ENCODE measurements at places on chromosomes 7 and 10.

DNA sequence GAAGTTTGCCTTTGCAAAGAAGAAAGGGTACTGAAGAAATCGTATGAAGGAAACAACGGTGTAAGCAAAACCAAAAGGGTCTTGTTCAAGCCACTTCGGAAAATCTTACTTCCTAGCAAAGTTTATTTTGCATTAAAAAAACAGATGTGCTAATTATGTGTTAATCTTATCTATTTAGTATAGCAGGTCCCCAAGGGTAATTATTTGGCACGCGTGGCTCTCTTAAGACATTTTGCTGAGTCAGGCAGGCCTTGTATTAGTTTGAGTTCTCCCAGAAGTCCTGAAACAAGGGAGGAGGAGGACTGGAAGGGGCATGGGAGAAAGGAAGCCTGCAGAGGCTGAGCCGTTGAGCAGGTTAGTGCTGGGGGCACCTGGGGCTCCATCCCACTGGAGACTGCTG, 44.9 kb downstream of the TMEM178B start:
- DNase-seq = no peak

DNA sequence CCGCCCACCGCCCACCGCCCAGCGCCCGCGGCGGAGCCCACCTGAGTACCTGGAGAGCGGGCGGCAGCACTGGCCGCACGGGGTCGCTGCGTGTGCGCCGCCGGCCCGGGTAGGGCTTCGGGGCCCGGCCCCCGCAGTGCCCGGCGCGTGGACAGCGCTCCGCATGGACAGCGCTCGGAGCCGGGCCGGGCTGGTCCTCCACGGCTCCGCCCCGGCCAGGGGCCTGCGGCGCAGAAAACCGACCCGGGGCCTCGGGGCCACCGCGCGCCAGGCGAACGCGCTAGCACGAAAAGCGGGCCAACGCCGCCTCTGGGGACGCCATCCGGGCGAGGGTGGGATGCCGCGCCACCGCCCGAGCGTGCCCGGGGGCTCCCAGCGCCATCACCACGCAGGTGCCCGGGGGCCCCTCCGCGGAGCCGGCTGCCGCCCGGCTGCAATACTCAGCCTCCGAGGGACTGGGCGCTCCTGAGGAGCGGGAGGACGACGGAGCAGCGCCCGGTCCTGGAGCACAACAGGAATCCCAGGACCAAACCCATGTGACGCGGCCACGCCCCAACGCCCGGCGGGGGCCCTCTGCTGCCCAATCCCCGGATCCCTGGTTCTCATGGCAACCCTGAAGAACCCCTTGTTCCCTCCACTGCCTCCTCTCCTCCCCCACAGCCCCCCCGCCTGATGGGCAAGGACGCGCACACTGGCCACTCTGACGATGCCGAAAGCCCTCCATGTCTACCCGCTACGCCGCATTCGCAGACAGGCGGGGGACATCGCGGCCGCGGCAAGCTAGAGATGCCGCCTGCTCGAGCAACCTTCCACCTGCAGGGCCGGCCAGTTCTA, at the start of gene GRB10:
GRB10 (minus strand) TSS at position 522 of the 834 bp plus-strand sequence. CDS start 50,574 bp downstream, outside the sequence.
- DNase-seq = peak; percentile 36

GRCh38 chr7:114130866-114131265, 212.1 kb upstream of the PPP1R3A start:
- no peak for DNase-seq

- peak; percentile 60 for DNase-seq
Measured at GRCh38 chr10:22550732-22551131, 163.6 kb downstream of the PIP4K2A start.

- DNase-seq = no peak
Measured at GRCh38 chr10:31648966-31649365, 279.7 kb downstream of the ARHGAP12 start.

DNA sequence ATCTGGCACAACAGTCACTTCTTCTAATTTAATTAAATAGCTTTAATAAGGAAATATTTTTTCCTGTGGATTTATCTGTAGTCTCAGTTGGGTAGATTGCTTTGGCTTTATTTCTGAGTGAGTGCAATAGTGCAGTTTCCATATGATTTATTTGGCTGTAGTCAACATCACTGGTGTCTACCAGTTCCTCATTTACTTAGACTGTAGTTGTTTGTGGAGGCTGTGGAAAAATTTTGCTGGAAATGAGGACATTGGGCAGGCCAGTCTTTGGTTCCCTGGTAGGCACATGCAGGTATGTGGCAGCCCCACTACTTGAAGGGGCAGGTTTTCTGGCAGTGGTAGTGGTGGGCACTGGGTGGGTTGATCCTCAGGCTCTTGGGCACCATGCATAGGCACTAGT, 15.5 kb downstream of the TAS2R40 start:
- DNase-seq = peak; percentile 56

DNA sequence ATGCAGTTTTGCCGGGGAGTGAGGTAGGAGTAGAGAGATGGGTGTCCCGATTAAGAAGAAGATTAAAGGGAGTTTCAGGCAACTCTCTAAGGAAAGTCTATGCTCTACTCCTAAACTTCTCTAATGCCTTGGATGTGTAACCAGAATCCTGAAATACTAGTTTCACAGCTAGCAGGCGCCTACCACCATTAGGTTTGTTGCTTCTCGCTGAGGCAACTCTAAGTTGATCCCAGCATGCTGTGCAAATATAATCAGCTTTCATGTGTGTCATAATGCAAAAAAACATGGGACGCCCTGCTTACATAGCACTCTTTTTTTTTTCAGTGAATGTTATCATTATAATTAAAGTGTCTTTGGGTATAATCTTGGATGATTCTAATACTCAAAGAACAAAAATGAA, 50.4 kb upstream of the FAM3C start:
- DNase-seq = no peak

GRCh38 chr10:5588603-5589002, 63.8 kb downstream of the CALML3 start:
- DNase-seq = no peak

- DNase-seq = peak; percentile 28
Measured at GRCh38 chr10:46330894-46331293, 44.1 kb downstream of the ANTXRL start.

DNA sequence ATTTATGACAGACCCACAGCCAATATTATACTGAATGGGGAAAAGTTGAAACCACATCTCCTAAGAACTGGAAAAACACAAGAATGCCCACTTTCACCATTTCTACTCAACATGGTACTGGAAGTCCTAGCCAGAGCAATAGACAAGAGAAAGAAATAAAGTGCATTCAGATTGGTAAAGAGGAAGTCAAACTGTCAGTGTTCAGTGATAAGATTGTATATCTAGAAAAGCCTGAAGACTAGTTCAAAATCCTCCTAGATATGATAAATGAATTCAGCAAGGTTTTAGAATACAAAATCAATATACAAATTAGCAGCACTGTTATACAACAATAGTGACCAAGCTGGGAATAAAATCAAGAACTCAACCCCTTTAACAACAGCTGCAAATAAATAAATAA, 6.9 kb upstream of the ZNF138 start:
- DNase-seq = no peak

- no peak for DNase-seq
Measured at GRCh38 chr7:81140252-81140651, 221.4 kb upstream of the SEMA3C start.

- no peak for DNase-seq
Measured at GRCh38 chr10:69655124-69655867, 25.2 kb downstream of the FAM241B start.

DNA sequence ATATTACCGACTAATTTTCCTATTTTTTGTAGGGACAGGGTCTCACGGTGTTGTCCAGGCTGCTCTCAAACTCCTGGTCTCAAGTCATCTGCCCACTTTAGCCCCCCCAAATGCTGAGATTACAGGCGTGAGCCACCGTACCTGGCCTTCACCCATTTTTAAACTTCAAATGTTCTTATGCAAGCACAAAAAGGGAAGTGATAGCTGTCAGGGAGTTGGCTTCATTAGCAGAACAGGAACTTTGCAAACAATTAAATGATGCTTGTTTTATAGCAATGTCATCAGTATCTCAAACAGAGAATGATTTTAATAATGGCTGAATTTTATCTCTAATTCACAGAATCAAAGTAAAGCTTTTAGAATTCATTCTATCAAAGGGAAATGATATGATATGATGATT, 49.8 kb upstream of the FAM171A1 start:
- DNase-seq = no peak

- no peak for DNase-seq
Measured at GRCh38 chr7:102407910-102408309, 11.7 kb downstream of the PRKRIP1 start.

- DNase-seq = no peak
Measured at GRCh38 chr10:4083509-4084003, 298.5 kb upstream of the KLF6 start.

DNA sequence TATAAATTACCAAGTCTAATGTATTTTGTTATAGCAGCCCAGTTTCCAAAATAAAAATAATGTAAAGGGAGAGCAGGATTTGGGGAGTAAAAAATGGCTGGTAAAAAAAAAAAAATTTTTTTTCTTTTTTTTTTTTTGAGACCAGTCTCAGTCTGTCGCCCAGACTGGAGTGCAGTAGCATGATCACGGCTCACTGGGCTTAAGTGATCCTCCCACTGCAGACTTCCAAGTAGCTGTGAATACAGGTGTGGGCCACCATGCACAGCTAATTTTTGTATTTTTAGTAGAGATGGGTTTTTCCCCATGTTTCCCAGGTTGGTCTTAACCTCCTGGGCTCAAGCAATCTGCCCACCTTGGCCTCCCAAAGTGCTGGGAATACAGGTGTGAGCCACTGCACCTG, 4.8 kb upstream of the LSM8 start:
- no peak for DNase-seq

GRCh38 chr7:155523168-155523675, 23.1 kb downstream of the CNPY1 start:
- no peak for DNase-seq

DNA sequence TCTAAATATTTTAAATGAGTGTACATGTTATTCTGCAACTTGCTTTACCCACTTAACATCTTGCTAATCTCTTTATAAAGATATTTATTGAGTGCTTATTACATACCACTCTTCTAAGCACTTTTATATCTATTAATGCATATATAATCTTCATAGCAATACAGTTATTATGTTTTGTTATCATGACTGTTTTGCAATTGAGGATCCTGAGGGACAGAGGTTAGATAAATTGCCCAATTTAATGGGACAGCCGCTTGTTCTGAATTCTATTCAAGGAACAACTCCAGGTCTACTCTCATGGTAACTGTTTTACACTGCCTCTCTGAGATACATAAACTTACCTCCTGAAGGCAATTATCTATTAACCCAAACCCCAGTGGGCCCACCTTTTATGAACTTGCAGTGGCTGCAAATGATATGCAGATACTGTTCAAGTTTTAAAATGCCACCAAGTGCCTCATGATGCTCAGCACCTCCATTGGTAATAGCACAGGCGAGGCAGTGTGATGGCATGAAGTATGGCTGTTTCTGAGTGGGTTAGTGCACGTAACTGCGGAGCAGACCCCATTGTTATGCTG, 60.5 kb downstream of the PON1 start:
- DNase-seq = no peak

DNA sequence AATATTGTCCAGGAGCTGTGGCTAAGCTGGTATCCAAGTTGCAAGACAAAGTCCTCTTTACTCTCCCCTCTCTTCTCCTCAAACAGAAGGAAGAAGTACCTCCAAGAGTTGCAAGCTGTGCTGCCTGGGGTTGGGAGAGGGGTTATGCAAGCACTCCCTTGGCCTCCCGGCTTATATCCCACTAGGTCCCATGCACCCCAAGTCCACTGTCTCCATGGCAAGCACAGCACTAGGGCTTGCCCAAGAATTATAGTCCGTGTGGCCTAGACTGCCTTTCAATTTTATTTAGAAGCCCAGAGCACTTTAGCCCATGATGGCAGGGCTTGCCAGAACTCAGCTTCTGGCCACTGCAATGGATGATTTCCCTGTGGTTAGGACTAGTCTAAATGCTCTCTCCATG, 40.4 kb upstream of the TECTB start:
- no peak for DNase-seq

- no peak for DNase-seq
Measured at GRCh38 chr10:51386248-51386885, 312.1 kb downstream of the PRKG1 start.

- DNase-seq = no peak
Measured at GRCh38 chr10:114279289-114279688, 40.2 kb downstream of the VWA2 start.

GRCh38 chr10:79191951-79192676, 123.3 kb downstream of the ZMIZ1 start:
- DNase-seq = peak; percentile 39

GRCh38 chr7:17792075-17792936, 148.0 kb downstream of the SNX13 start:
- no peak for DNase-seq

GRCh38 chr10:104663563-104663962, 22.5 kb downstream of the SORCS3 start:
- DNase-seq = no peak

- DNase-seq = peak; percentile 100
Measured at GRCh38 chr10:124388823-124389612, 29.7 kb downstream of the OAT start.

DNA sequence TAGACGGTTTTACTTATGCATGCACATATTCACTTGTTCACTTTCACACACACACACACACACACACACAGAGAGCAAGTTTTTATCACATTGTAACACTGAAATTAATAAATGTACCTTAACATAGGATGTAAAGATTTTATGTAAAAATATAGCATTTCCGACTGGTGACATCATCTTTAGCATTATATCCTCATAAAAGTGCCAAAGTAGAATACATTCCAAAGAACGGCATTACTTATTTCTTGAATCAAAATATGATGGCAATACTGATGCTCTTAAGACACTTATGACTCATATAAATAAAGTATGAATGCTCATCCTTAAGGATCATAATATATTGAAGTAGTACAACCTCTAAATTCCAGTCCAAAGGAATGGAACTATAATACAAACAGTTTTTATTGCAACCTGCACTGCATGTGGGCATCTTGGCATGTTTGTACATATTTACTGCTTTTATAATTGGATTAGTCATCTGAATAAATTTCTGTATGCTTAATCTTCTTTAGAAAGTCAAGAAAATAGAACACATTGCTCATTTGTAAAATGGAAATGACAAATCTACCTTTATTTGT, 290.0 kb upstream of the SEMA3A start:
- no peak for DNase-seq

GRCh38 chr7:107396990-107397389, 72.9 kb upstream of the GPR22 start:
- DNase-seq = peak; percentile 28

GRCh38 chr10:7541137-7542087, 125.4 kb downstream of the ITIH5 start:
- no peak for DNase-seq

DNA sequence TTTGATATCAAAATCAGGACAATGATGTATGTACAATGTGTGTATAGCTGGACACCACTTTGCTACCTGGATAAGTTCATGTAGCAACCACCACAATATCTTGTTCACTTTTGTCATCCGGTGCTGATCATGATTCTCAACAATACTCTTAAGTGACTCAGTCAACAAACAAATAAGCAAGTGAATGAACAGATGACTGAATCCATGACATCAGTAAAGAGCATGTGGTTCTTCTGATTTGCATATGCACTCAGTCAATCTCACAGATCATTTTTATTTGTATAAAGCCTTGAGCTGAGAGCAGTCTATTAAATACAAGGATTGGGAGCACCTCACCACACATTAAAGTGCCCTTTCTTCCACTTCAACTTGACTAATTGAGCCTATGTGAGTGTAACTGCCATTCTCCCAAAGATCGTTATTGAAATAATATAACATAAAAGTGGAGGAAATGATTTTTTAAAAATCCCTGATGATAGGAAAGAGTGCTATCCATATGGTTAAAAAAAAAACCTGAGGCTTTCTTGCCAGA, 69.5 kb downstream of the NPSR1 start:
- no peak for DNase-seq

GRCh38 chr7:129522088-129522970, 20.0 kb downstream of the SMKR1 start:
- DNase-seq = no peak
